ENCODE measurements at places on chromosomes 4 and X.

- no peak for DNase-seq
Observed at GRCh38 chr4:26764231-26764630, 96.4 kb upstream of the STIM2 start.

GRCh38 chr4:3634894-3635820, 102.9 kb upstream of the LRPAP1 start:
- DNase-seq: no peak

- no peak for DNase-seq
Observed at GRCh38 chr4:133550436-133550835, 401.3 kb downstream of the PCDH10 start.

DNA sequence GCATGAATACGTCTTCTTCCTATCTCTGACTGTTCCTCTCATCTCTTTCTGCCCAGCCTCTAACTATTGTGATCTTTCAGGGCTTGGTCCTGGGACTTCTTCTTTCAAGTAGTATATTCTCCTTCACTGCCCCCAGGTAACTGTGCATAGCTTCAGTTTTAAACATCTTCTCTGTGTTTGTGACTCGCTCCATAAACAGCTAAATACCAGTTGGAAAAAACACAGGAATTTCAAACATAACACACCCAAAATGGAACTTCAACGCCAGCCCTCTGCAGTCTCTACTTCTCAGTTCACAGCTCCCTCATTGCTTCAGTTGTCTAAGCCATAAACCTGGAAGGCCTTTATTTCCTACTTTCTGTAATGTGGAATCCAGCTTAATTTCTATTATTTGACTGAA, 16.6 kb downstream of the TRIML2 start:
- DNase-seq: no peak

GRCh38 chr4:36163198-36163597, 81.1 kb downstream of the ARAP2 start:
- DNase-seq: no peak

- DNase-seq: peak; percentile 18
Observed at GRCh38 chr4:57550198-57550597, 440.0 kb upstream of the IGFBP7 start.

- DNase-seq: no peak
Observed at GRCh38 chrX:25067271-25068172, 51.8 kb upstream of the ARX start.

DNA sequence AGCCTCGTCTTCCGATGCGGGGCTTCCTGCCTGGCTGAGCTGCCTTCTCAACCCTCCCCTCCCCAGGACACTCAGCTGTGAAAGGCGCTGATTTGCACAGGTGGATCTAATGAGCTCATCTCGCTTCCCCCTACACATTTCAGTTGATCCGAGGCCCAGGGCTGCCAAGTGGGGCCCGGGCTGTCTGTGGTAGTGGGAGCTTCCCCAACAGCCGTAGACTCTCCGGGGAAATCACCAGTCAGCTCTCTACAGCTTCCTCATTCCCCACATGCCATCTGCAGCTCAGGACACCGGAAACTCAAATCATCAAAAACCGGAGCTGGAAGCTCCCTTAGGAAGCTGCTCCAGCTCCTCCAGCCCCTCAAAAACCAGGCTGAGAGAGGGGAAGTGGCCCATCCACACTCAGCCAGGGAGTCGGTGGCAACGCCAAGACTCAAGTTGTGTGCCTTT, 56.2 kb downstream of the SMIM20 start:
- DNase-seq: no peak

GRCh38 chr4:185772391-185773093, 39.5 kb downstream of the SORBS2 start:
- DNase-seq: no peak

DNA sequence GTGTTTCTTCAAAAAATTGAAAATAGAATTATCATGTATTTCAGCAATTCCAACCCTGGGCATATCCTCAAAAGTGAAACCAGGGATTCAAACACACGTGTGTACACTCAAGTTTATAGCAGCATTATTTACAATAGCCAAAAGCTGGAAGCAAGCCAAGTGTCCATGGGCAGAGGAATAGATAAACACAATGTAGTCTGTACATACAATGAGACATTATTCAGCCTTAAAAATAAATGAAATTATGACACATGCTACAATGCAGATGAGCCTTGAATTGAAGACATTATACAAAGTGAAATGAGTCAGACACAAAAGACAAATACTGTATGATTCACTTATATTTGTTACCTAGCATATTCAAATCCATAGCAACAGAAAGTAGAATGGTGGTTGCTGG, 853.4 kb downstream of the STIM2 start:
- DNase-seq: peak; percentile 4

GRCh38 chr4:100357542-100357941, 160.3 kb downstream of the EMCN start:
- no peak for DNase-seq

GRCh38 chr4:15749001-15749400, 29.1 kb upstream of the CD38 start:
- no peak for DNase-seq

GRCh38 chr4:38040619-38041018, 80.4 kb downstream of the PTTG2 start:
- no peak for DNase-seq

- no peak for DNase-seq
Observed at GRCh38 chr4:173528378-173529321, 1.4 kb downstream of the HAND2 start.

GRCh38 chr4:29578329-29578728, 1141.8 kb upstream of the PCDH7 start:
- DNase-seq: no peak

GRCh38 chrX:108000751-108001150, 18.6 kb upstream of the TEX13B start:
- no peak for DNase-seq

DNA sequence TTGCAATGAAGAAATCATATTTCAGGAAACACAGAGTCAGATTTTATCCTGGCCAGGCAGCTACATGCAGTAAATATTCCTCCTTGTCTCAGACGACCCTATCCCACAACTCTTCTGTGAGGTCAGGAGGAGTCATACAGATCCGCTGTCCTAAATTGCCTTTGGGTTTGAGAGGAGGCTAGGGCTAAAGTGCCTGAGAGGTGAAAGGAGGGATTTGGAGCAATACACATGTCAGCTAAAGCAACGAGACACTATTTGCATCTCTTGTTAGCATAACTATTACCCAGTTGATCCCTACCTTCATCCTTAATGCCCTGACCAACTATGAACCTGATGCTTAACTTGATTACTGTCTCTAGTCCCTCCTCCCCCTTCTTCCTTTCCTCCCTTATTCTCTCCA, 98.6 kb downstream of the TBC1D19 start:
- DNase-seq: no peak

- no peak for DNase-seq
Observed at GRCh38 chrX:9153300-9153699, 119.4 kb upstream of the FAM9B start.

DNA sequence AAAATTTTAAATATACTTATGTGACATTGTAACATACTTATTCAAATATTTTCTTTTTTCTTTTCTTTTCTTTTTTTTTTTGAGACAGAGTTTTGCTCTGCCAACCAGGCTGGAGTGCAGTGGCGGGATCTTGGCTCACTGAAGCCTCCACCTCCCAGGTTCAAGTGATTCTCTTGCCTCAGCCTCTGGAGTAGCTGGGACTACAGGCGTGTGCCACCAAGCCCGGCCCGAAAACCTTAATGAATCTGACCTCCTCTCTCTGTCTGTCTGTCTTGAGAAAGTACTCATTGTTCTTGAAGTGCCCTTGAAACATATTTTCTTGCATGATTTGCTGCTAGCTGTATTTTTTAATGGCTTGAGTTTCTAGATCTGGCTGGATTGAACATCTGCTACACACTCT, 136.8 kb downstream of the ANAPC4 start:
- no peak for DNase-seq

DNA sequence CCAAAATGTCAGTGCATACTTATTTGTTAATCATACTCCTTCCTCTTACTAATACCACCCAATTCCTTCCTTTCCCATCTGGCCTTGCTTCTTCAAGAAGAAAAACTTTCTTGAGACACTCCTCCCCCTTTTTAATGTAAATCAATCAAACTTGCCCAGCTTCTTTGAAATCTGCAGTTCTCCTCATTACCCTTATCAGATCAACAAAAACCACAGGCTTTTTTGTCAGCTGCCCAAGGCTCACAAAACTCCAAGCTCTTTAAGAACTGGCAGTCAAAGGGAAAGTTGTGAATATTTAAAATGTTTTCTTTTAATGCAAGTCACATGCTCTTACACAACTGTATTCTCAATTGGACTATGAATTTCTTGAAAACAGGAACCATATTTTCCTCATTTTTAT, 11.3 kb upstream of the MYOZ2 start:
- no peak for DNase-seq

GRCh38 chr4:166842795-166843261, 391.5 kb downstream of the SPOCK3 start:
- DNase-seq: no peak

DNA sequence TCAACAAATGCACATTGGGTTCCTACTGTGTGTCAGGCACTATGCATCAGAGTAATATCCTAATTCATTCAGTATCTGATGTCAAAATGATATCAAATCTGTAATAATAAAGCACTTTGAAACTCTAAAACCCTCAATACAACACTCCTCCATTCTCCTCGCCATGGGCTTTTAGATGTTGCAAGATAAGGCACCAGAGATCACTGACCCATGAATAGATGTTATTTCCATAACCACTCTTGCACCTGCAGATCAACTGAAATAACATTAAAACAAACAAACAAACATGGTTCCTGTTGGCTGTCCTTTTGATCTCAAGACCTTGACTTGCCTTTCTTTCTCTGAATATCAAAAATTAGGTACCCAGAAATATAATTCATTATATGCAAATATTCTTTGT, 100.2 kb downstream of the MAB21L2 start:
- no peak for DNase-seq

- DNase-seq: no peak
Observed at GRCh38 chr4:89007338-89007939, 49.5 kb downstream of the FAM13A start.

DNA sequence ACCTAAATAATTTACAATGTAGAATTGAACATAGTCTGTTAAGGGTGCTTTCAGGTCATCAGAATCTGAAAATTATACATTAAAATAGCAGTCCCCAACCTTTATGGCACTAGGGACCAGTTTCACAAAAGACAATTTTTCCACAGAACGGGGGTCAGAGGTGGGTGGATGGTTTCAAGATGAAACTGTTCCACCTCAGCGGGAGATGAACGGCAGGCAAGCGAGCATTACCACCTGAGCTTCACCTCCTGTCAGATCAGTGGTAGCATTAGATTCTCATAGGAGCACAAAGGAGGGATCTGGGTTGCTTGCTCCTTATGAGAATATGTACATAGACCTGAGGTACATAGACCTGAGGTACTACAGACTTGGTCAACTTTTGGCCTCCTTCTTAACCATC, 29.0 kb downstream of the LRBA start:
- no peak for DNase-seq

- DNase-seq: no peak
Observed at GRCh38 chr4:22456291-22456690, 59.6 kb downstream of the ADGRA3 start.

GRCh38 chr4:99390055-99390454, 37.5 kb upstream of the ADH1C start:
- DNase-seq: no peak

DNA sequence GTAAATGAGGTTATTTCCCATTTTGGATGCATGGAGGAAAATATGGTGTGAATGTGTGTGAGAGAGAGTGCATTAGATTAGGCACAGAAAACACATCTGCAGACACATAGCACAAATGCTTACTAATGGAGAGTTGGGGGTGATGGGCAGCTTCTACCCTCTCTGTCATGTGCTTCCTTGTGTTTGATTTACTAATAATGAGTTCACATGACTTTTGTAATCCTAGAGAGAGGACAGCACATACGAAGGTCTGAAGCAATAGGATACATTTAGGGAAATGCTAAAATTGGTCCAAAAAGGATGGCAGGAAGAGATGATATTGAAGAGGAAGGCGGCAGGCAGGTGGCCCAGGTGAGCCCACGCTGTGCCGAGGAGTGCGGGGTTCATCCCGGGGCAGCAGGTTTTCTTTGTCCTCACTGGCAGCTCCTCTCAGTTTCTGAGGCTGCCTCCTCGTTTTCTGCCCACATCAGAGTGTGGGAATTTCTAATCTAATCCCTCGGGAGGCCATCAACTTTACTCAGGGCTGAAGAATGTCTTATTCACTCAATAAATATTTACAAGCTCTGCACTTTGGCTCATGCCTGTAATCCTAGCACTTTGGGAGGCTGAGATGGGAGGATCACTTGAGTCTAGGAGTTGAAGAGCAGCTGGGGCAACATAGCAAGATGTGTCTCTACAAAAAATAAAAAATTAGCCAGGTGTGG, 15.9 kb upstream of the MAP9 start:
- no peak for DNase-seq

DNA sequence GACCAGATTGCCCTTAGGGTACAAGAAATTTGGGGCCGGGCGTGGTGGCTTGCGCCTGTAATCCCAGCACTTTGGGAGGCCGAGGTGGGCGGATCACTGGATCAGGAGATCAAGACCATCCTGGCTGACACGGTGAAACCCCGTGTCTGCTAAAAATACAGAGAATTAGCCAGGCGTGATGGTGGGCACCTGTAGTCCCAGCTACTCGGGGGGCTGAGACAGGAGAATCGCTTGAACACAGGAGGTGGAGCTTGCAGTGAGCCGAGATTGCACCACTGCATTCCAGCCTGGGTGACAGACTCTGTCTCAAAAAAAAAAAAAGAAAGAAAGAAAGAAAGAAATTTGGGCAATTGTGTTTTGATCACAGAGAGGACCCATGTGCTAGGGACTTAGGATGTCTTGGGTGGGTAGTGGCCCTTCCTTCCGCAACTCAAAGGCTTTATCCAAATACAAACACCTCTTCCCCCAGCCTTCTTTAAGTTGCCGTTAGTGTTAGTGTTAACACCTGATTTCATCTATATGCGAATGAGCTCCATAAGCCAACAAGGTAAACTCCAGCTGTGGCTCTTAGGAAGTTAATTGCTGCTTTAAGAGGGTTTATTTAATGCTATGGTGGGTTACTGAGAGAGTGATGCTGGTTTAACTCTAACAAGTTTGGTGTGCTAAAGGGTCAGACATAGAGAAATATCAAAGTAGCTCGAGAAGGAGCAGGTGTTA, 8.6 kb upstream of the CCDC110 start:
- DNase-seq: no peak

DNA sequence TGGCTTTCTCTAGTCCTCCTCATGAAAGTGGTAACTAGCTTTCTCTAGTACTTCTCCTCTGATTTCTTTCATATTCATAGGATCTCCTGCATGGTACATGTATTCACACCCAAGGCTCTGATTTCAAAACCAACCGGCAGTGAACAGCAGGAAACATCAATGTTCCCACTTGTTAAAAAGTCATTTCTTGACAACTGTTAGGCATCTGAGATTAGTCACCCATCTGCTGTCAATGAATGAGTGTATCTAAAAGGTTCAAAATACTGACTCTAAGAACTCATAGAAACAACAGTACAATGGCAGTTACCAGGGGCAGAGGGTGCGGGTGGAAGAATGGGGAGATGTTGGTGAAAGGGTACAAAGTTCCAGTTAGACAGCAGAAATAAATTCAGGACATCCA, 31.5 kb upstream of the PUDP start:
- no peak for DNase-seq

Data from NCI-H1092 (cell line).